ENCODE measurements at places on chromosomes 2 and 18.

GRCh38 chr18:6286585-6286984 lies 128.1 kb downstream of the L3MBTL4 start:
- no peak for DNase-seq

DNA sequence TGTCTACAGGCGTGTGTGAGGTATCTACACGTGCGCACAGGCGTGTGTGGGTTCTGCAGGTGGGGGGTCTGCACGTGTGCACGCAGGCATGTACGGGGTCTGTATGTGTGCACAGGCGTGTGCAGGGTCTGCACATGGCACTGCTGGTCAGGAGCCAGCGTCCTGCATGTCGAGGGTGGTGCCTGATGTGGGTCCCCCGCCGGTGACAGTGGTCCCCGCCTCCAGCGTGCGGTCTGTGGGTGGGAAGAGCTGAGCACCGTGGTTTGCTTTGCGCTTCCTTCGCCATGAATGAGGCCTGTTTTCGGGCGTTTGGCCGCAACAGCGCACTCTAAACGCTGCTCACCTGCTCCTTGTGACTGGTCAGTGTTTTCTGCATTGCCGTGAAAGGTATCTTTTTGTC lies 57.2 kb downstream of the CTDP1 start:
- no peak for DNase-seq

DNA sequence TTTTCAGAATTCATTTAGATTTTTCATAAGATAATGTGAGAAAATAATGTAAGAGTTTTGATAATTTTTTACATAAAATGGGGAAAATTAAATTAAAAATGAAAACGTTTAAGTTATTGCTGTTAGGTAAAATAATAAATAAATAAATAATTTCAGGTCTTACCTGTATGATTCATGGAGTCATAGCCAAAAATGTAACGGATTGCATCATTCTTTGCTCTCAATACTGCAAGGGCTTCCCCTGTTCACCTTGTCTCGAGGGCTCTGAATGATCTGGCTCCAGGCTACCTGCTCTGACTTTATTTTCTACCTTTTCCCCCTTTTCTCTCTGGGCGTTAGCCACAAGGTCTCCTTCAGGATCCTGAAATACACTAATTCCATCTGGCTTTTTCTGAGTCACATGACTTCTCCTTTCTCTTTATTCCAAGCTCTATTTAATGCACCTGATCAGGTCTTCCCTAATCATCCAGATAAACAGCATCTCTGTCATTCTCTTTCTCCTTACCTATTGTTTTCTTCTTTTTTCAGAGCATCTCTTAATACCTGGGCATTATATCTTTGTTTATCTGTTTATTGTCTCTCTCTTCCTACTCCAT lies 30.0 kb upstream of the CFAP36 start:
- DNase-seq: no peak

DNA sequence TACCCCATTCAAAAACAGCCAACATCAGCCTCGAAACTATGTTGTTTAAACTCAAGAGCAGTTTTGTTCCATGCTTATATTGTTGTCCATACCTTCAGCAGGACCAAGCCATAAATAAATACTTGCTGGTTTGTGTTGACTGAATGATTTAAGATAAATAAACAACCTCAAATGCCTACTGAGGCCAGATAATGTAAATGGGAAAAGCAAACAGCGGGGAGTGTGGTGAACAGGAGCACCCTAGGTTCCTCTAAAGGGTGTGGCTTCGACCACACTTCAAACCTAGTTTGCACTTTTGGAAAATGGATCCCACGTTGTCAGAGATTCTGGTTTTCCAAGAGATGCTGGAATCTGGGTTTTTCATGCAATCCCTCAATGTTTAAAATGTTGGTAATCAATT lies 1.7 kb upstream of the PMAIP1 start:
- no peak for DNase-seq

GRCh38 chr2:182836451-182836850 lies 30.0 kb downstream of the FRZB start:
- DNase-seq: no peak

DNA sequence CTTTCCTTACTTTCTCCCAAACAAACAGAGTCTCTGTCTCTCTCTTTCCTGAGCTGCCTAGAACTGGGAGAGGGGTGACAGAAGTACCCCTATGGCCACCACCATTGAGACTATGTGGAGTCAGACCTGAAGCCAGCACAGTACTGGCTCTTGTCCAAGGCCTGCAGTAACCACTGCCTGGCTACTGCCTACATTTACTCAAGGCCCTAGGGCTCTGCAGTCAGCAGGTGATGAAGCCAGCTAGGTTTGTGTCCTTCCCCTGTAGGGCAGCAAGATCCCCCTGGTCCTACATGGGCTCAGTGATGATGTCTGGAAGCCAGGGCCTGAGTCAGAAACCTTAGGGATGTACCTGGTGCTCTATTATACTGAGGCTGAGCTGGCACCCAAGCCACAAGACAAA lies 12.2 kb downstream of the MYO3B start:
- no peak for DNase-seq

- DNase-seq: no peak
Observed at GRCh38 chr2:168660870-168661862, 141.3 kb upstream of the NOSTRIN start.

DNA sequence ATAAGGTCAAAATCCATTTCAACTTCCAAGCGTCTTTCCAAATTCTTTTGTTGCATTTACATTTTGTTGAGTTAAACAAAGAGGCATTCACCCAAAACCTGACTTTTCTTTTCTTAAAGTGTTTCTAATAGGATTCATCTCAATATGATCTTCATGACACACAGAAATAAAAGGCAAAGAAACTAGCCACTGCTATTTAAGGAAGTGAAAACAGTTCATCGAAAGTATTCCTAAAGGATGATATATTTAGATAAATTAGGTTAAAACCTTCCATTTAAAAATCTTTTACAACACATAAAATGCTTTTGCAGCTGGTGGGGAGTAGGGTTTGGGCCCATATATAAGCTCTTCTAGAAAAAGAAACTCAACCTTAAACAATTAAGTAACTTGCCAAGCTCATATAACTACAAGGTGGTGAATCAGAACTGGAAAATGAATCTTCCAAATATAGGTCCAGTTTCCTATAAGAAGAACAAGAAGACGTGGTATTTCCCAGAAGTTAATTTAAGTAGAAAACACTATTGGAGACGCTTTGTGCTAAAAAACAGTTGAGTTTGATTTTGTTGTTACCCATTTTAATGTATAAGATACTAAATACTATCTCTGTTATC lies 336.0 kb upstream of the HNRNPA3 start:
- no peak for DNase-seq

DNA sequence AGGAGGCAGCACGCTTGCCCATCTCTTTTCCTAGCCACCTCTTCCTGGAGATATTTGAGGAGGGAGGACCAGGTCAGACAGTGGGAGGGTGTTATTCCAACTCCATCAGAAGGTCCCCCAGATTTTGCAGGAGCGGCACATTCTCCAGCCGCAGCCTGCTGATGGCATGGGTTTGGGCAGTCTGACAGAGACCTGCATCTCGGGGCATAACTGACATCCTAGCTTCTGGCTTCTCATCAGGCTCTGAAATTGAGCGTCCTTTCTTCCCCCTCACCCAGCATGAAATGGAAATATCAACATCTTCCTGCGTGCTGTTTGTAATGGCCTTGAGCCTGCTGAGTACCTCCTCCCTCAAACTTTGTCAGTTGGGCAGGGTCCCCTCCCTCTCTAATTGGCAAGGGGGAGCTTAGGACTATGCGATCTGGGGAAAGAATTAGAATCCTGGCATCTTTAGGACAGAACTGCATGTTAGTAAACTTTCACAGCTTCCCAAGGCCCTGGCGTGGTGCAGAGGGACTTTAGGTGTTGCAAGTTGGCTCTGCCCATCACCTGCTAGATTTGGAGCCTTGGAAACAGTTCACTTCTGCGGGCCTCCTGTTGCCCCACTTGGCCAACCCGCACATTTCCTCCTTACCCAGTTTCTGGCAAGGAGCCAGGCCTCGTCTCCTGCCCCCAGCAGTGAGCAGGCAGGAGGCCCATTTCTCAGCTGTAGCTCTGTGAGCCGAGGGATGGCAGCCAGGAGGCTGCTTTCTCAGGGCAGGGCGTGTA lies 2.2 kb downstream of the ITM2C start:
- DNase-seq: peak; percentile 72

GRCh38 chr2:218832520-218832919 lies 917 bp upstream of the PRKAG3 start:
- no peak for DNase-seq

DNA sequence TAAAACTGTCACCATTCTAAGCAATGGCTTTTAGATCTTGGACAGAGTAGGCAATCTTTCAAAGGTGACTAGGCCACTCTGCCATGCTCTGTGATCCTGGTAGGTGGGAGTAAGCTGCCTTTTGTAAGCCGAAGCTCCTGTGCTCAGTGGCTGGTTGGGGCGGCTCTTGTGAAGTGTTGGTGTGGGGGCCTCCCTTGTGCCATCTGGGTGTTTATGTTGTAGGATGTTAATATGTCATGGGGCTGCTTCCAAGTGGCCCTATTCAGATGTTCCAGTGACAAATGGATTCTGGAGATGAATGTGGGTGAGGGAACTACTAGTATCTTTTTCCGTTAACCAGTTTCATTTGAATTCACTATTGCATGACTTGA lies 116.8 kb upstream of the SPRED2 start:
- no peak for DNase-seq

- no peak for DNase-seq
Observed at GRCh38 chr18:69890558-69890957, 57.1 kb downstream of the CD226 start.

GRCh38 chr2:156334496-156335478 lies 2.3 kb upstream of the NR4A2 start:
- DNase-seq: no peak

GRCh38 chr18:78548261-78549058 lies 431.2 kb upstream of the SALL3 start:
- no peak for DNase-seq

GRCh38 chr2:112996635-112997034 lies 8.6 kb upstream of the IL36A start:
- DNase-seq: peak; percentile 63

- DNase-seq: no peak
Observed at GRCh38 chr2:225244933-225245332, 154.6 kb upstream of the NYAP2 start.

DNA sequence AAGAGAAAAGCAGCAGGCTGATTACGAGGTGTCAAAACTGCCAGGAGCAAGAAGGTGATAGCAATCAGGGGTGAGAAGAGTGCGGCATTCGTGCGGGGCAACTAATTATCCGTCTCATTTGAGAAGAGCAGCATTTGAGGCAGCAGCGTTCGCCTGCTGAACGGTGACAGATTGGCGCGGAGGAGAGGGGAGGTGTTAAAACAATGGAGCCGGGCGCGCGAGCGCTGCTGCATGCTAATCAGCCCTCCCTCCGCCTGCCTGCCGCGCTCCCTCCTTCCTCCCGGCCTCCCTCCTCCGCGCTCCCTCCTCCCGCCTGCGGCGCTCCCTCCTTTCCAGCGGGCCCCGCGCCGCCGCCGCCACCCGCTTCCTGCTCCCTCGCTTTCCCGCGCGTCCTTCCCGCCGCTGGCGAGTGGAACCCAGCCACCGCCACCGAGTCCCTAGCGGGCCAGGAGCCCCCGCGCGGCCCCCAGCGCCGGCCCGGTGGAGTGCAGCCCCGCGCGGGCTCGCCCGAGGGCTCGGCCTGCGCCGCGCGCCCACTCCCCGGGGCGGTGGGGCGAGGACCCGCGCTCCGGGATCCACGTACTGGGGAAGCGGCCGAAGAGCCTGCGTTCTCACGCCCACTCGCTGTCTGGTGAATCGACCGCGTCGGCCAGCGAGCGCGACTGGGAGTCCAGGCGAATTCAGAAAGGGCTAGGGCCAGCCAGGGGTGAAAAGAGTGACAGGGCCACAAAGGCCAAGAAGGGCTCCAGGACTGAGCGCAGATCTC lies 69.5 kb upstream of the PSMD14 start:
- peak; percentile 34 for DNase-seq
